Stimulated activated CD4-positive, alpha-beta T cell treated with anti-CD3 and anti-CD28 coated beads, Interleukin-2, amount 100 ng/mL, for 24 hours (primary cell): ENCODE measurements at places on chromosomes 2 and 18.

- DNase-seq: no peak
These were observed 168.1 kb upstream of the RMP24 start for GRCh38 chr18:35804377-35804776.

GRCh38 chr2:182705761-182706160, 10.3 kb upstream of the DNAJC10 start:
- DNase-seq: no peak

DNA sequence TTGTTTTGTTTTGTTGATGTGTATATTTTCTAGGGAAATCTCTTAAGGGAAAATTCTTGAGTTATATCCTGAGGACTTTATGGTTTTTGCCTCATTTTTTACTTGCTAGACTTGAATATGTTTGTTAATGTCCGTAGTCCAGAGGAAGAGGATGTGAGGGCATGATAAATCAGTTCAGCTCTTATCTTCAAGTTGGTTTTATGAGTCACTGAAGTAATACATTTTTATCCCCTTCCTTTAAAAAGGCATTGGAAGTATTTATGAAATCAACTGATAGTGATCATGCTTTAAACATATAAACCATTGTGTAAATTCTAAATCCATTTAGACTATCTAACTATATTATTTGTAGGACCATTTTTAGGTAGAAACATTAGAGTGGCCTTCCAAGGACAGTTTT, 43.9 kb upstream of the CYBRD1 start:
- DNase-seq: no peak

GRCh38 chr2:187470698-187471097, 22.6 kb upstream of the CALCRL start:
- DNase-seq: no peak

GRCh38 chr2:99275882-99276281, 20.4 kb upstream of the LYG2 start:
- DNase-seq: no peak

- DNase-seq: peak; percentile 1
These were observed 362.8 kb downstream of the CBLN2 start for GRCh38 chr18:72181241-72181764.

GRCh38 chr2:72316774-72317173, 169.1 kb upstream of the CYP26B1 start:
- DNase-seq: no peak

GRCh38 chr18:10399465-10399864, 55.0 kb upstream of the APCDD1 start:
- DNase-seq: no peak

GRCh38 chr2:49110571-49110970, 43.7 kb downstream of the FSHR start:
- no peak for DNase-seq

GRCh38 chr2:191556463-191556862, 121.5 kb upstream of the NABP1 start:
- no peak for DNase-seq

DNA sequence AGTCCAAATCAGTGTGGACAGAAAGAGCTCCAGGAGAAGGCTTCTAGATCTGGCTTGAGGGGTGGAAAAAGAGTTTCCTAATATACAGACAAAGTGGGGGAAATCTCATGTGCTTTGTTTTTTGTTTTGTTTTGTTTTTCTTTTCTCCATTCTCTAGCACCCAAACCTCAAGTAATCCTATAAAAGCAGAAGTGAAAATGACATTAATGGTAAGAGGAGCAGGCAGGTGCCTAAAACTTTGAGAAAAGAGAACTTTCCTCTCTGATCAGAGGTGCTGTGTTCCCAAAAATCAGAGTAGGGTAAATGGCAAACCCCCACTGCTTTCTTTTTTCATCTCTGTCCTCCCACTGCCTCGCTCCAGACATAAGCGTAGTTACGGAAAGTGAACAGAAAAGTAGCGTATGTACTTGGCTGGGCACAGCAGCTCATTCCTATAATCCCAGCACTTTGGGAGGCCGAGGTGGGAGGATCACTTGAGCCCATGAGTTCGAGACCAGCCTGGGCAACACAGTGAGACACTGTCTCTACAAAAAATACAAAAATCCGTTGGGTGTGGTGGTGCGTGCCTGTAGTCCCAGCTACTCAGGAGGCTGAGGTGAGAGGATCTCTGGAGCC, 77.8 kb downstream of the FAM161A start:
- no peak for DNase-seq

- DNase-seq: no peak
These were observed 270.3 kb downstream of the NEDD4L start for GRCh38 chr18:58314284-58314683.
